ENCODE measurements at places on chromosomes 2 and 18.
A peak's percentile ranks its signal among the peaks of the same experiment; 100 is the strongest.

GRCh38 chr2:8549273-8549922, 132.5 kb upstream of the ID2 start:
- DNase-seq: no peak

DNA sequence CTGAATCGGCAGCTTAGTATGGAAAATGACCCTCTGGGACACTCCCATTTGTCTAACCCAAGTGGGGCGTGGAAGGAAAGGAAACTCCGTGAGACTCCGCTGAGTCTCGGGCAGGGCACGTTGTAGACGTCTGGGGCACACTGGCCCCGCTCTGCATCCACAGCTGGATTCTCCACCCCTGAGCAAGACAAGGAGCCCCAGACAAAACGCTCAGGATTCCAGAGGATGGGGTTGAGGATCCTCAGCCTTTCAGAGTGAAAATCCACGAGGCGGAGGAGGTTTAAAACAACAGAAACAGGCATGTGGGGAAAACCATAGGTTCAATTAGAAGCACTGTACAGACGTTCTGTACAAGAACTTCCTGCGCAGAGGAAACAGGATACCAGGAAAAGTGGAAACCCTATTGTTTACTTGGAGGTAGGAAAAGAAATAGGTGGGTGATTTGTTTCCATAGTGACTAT, 124.9 kb upstream of the ZNF236 start:
- no peak for DNase-seq

DNA sequence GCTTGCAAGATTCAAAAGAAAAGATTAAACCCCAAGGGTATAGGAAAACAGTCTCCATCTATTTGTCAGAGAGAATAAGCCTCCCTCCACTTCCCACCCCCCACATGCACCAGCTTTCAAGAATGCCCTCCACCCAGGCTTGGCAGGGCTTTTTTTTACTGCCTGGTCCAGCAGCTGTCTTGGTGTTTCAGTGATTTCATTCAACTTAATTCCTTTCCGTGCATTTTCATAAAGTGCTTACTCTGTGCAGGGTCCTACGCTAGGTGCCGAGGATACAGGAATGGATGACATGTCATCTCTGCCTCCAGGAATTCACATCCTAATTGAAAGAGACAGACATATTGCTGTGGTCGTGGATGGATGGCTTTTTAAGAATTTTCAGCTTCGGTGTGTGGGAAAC, 117.9 kb downstream of the LRATD1 start:
- DNase-seq: no peak

GRCh38 chr18:36464126-36464651, 166.7 kb downstream of the FHOD3 start:
- DNase-seq: no peak

GRCh38 chr2:34143149-34143548, 544.0 kb upstream of the FAM98A start:
- DNase-seq: no peak

- no peak for DNase-seq
These were observed 55.5 kb upstream of the ADAM23 start for GRCh38 chr2:206387808-206388207.

DNA sequence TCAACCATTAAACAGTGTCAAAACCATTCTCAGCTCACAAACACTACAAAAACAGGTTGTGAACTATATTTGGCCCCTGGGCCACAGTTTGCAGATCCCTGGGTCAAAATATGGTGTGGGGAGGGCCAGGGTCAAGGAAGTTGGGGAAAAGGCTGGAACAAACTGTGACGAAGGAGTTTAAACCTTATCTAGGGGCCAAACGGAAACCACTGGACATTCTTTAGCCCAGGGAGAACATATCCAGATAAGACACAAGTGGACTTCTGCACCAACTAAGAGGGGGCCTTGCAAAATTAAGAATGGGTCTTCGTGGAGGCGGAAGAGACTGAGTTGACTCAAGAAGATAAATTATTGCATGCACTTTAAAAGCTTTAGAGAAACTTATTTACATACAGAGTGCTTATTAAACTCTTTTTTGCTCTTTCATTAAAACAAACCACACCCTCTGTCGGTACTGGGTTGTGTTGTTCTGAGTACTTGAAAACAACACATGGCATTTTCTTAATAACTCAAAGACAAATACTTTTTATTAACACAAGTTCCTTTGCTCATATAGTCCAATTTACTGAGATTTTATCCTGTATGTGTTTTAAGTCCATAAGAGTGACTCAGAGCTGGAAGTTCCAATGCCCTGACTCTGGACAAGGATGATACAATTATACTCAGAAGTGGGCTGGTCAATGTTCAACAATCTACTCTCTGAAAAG, 5.3 kb upstream of the ASAP2 start:
- DNase-seq: peak; percentile 57

DNA sequence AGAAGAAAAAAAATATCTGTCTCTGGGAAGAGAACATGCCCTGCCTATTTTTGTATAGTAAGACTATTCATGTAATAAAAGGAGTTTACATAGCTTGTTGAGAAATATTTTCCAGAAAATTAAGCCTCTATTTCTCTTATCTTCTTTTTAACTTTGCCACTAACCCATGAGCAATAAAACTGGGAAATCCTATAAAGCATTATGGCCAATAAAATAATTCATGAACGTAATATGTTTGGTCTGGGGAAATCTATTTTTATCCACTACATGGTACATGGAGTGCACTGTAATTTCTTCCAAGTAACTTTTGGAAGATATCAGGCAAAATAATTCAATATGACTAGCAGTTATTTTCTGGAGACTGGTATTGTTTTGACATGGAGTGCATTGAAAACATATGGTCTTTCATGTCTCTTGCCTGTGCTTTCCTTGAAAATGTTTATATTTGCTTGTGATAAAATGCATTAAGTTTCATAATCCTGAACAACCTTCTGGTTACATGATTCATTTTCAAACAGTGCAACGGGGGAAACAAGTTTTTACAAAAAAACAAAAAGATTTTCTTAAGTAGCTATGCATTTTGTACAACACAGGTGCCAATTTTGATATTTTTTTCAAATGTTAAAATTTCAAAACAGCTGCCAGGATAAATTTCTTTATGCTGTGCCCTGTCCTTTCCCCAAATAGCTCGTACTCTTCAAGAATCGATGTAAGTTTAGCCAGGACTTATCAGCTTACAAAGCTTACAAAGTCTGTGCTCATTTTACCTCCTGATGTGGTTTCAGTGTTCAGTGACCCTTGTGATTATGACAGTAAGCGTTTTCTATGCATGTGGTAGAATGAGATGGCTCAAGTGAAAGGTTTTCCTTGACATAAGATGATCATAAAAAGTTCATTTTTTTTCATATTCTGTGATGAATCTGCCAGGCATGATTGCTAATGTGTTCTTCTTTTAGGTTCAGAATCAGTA, 194.5 kb downstream of the UBE2E3 start:
- no peak for DNase-seq

GRCh38 chr2:142031656-142032055, 99.2 kb downstream of the LRP1B start:
- no peak for DNase-seq

DNA sequence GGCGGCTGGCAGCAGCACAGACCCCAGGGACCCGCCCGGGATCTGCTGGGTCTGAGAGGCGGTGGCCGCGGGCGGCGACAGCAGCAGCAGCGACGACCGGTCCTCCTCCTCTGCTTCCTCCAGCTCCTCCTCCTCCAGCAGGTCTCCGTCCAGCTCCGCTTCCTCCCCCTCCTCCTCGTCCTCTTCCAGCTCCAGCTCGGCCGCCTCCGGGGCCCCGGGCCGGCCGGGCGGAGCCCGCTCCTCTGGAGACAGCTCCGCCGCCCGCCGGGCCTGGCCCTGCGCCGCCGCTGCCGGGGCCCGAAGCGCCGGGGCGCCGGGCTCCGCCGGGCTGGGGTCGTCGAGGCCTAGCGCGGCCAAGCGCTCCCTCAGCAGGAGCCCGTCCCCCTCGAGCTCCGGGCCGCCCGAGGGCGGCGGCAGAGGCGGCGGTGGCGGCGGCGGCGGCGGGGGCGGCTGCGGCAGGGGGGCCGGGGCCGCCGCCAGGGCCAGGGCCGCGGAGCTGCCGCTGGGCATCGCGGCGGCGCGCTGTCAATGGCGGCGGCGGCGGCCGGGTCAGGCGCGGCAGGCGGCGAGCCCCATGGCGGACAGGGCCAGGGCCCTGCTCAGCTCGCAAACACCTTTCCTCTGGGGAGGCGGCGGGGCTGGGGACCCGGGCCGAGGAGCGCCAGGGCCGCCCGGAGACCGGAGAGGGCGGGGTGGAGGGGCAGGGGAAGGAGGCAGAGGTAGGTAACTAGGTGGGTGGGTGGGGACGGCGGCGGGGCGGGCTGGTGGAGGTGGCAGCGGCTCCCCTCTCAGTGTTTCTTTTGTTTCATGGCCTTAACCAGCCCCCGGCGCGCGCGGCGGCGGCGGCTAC, 445 bp downstream of the MEX3C start:
- DNase-seq: no peak

GRCh38 chr2:86000938-86001312, 104.8 kb downstream of the POLR1A start:
- DNase-seq: no peak

GRCh38 chr2:176317623-176318065, 48.4 kb downstream of the MTX2 start:
- no peak for DNase-seq

GRCh38 chr2:241070811-241071676, 31.0 kb downstream of the MTERF4 start:
- no peak for DNase-seq

- DNase-seq: no peak
These were observed 190.4 kb upstream of the STK17B start for GRCh38 chr2:196361606-196362326.

DNA sequence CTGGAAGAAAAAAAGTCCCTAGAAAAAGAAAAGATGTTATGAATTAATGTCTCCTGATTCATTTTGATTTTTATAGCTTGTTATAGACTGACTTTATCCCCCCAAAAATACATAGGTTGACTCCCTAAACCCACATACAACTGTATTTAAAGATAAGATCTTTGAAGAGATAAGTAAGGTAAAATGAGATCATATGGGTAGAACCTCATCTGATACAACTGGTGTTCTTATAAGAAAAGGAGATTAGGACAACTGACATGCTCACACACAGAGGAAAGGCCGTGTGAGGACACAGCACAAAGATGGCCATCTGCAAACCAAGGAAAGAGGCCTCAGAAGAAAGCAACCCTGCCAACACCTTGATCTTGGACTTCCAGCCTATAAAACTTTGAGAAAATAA, 117.5 kb downstream of the CD226 start:
- DNase-seq: no peak

GRCh38 chr2:705971-706511, 28.8 kb upstream of the TMEM18 start:
- no peak for DNase-seq

- no peak for DNase-seq
These were observed 146.1 kb upstream of the ZEB2 start for GRCh38 chr2:144666032-144666431.

GRCh38 chr2:212523756-212524155, 14.8 kb downstream of the ERBB4 start:
- DNase-seq: no peak

DNA sequence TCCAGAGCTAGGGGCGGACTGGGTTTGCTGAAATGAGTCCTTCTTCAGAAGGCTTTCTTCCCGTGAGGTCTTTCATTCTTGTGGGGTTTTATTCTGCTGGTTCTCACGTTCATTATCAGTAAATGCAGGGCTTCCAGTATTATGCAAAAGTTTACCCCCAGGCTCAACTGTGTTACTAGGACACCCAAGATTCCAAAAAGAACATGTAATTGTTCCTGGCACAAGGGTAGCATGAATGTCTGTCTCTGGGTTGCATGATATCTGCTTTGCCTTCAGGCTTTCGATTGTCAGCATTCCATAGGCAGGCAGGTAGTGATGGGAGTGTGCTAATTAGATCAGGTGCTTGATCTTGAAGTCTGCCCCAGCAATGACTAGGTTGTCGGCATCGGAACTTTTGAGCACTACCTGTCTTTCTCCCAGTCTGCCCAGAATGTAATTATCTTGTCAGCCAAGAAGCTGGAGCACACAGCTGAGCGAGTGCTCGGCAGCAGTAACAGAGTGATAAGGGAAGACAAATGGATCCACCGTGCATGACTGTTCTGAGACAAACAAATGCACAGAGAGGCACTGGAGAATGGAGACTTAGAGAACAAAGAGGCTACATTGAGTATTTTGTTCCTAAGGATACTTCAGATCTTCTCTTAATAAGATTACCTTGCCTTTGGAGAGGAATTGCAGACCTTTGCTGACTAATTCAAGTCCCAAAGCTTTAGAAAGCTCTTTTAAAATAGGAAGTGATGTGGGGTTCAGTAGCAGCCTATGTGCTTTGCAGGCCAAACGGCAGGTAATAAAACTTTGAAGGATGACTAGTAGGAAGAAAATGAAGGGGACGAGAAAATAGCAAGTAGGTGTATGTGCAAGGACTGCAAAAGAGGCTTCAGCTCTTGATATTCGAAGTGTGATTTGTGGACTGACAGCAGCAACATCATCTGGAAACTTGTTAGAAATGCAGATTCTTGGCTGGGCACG, 41.9 kb downstream of the ITGB6 start:
- no peak for DNase-seq

- DNase-seq: no peak
These were observed 150.2 kb upstream of the NFATC1 start for GRCh38 chr18:79245517-79246001.

DNA sequence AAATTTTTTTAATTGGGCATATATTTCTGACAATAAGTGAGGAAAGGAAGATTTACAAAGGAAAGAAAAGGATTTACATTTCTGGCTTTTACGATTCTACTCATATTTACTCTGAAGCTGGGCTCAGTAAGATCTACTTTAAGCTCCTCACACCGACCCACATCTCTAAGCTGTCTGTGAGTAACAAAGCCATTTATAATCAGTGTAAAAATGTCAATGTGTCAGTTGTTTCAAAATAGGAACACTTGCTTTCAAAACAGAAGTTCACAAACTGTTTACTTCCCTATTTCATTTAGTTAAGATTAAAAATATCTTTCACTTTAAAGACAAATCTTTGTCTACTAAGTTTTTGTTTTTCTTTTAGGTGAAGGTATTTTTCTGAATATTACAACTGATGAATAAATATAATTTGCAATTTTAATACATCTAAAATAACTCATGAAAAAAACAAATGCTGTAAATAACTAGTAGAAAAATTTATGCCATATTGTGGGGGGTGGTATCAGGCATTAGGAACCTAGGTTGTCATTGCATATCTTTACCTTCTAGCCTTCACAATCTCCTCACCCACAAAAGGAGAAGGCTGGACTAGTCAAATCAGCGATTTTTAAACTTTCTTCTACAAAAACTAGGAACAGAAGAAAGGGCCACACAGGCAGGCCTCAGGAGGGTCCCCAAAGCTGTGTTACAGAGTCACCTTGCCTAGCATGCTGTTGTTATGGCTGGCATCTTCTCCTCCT, 64.5 kb downstream of the TMEM131 start:
- no peak for DNase-seq

GRCh38 chr2:171579481-171579880, 57.2 kb downstream of the CYBRD1 start:
- no peak for DNase-seq

DNA sequence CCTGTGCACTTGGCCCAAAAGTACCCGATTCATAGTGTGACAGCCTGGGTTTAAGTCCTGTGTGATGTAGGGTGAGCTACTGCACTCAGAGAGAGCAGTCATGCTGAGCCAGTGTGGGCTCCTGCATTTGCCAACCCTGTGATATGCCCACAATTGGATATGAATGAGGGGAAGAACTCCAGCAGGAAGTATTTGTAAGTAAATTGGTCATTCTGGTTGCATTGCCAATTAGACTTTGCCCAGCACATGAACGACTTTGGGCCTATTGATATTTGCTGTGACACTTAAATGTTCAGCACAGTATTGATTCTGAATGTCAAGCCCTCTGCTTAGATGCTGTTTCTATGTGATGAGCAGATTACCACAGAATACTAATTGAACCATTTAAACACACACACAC, 570.9 kb downstream of the PIK3C3 start:
- no peak for DNase-seq

- DNase-seq: no peak
These were observed 240.8 kb downstream of the TCF4 start for GRCh38 chr18:55346961-55347740.

All from AG04450 (cell line).